ENCODE measurements at places on chromosomes 1 and 21.

- no peak for DNase-seq
Observed at GRCh38 chr21:18443085-18443484, 39.5 kb upstream of the TMPRSS15 start.

- no peak for DNase-seq
Observed at GRCh38 chr1:48773133-48773532, 3.6 kb downstream of the BEND5 start.

- DNase-seq: peak; percentile 77
Observed at GRCh38 chr1:229420765-229421164, 13.1 kb downstream of the ACTA1 start.

- DNase-seq: no peak
Observed at GRCh38 chr21:25581582-25581981, 25.7 kb downstream of the MRPL39 start.

DNA sequence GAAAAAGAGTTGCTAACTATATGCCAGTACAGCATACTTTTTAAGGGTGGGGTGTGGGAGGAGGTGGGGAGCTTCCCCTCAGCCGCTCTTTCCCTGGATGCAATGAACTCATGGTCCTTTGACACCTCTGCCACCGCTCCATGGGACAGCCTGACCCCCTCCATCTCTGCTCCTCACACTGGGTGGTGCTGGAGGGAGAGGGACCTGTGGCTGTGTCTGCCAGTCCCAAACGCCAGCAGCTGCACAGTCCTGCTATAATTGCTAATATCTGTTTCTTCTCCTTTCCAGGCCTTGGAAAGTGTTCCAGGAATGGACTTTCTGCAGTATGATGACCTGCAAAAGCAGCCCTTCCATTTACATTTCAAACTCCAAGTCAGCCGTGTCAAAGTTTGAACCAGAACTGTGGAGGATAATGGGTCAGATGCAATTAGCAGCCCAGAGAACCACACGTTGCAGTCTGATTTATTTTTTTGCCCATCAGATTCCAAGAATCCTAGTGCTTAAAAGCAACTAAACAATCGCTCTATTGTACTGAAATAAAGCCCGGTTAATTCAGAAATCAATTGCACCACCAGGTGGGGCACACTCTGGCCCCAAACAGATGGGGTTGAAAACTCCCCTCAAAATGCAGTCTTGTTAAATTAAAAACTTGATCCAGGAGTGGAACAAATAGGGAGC lies 160.7 kb upstream of the LMO4 start:
- no peak for DNase-seq

DNA sequence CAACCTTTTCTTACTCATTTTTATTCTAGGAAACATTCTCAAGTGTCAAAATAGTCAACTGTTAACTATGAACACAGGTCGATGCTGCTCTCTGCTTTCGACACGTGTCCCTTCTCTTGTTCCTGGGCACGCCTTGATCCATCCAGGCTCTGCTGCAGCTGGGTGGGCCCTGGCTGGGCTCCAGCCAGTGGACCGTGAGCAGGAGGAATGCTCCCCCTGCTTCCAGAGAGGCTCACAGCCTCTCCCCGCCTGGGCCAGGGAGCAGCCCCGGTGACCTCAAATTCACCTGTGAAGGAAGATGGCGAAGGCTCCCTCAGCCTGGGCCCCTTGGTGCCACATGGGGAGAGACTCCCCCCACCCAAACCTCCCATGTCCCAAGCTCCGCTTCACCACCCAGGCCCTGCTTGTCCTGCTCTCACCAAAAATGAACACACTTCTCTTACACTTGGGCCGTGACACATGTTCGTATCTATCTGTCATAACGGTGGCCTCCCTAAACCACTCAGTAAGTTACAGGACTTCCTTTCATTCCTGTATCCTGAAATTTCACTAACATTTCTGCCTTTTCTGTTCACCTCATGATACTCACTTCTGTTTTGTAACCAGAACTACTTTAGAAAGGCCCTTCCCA lies 24.6 kb upstream of the ADARB1 start:
- no peak for DNase-seq

- no peak for DNase-seq
Observed at GRCh38 chr1:165674599-165674998, 23.8 kb downstream of the ALDH9A1 start.

DNA sequence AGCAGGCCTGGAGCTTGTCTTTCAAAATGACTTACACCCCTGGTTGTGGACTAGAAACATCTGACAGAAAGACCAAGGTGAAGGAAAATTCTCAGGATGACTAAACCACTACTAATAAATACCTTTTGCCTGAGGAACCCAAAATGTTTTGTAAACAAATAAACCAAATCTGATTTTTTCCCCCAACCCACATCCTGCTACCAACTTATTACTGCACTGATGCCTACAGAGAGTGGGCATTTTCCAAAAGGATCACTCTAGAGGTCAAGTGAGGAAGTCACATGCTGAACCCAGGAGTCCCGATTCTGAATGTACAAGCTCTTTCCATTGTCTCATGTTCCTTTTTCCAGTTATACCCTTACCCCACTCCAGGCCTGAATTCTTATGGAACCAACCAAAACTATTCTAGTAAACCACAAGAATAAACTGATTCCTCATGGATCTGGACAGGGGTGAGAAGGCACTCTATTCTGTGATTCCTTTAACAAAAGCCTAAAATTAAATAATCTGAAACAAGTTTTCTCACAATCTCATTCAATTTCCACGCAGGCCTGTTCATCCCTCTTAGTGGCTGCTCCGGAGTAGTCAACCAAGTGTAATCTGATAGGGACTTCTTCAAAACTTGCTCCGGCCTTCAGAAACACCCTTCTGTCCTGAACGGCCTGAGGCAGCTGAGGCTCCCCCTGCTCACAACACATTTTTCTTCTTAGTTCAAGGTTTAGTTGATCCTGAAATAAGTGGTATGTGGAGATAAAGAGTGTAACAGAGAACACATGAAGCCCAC lies 1.4 kb downstream of the PI4KB start:
- no peak for DNase-seq

DNA sequence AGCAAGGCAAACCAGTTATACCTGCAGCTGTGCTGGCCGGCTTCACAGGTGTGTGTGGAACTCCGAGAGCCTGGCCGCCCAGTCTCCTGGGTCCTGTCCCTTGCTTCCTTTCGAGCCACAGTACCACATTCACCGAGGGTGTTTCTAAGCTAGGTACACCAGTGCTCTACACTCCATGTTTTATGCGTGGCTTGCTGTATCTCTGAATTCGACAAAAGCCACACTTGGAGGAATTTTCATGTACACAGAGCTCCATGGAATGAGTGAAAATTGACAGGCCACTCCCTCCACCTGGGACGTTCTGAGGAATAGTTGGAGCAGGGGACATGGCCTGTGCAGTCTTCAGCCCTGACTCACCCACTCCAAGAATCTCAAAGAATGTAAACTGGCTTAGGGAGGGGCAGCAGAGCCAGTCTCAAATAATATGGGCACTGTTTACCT lies 14.0 kb downstream of the ETS2 start:
- no peak for DNase-seq

- DNase-seq: no peak
Observed at GRCh38 chr1:109822749-109823542, 59.2 kb upstream of the EPS8L3 start.

DNA sequence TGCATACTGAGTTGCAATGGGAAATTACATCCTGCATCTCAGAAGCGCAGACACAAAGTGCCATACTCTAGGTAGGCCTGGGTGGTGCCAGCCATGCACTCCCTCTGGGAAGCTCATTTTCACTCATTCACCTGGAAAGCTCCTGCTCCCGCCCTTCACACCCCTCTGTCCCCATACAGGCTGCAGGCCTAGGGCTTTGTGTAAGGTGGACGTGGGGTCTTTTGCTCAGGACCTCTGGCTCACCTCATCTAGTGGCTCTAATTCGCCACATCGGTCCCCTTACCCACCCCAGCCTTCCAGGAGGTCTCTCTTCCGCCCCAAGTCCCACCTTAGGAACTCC lies 751 bp downstream of the MRPS15 start:
- DNase-seq: peak; percentile 52

- DNase-seq: no peak
Observed at GRCh38 chr1:3429320-3429719, 25.1 kb upstream of the ARHGEF16 start.

- DNase-seq: no peak
Observed at GRCh38 chr1:41633764-41634163, 149.3 kb upstream of the EDN2 start.

DNA sequence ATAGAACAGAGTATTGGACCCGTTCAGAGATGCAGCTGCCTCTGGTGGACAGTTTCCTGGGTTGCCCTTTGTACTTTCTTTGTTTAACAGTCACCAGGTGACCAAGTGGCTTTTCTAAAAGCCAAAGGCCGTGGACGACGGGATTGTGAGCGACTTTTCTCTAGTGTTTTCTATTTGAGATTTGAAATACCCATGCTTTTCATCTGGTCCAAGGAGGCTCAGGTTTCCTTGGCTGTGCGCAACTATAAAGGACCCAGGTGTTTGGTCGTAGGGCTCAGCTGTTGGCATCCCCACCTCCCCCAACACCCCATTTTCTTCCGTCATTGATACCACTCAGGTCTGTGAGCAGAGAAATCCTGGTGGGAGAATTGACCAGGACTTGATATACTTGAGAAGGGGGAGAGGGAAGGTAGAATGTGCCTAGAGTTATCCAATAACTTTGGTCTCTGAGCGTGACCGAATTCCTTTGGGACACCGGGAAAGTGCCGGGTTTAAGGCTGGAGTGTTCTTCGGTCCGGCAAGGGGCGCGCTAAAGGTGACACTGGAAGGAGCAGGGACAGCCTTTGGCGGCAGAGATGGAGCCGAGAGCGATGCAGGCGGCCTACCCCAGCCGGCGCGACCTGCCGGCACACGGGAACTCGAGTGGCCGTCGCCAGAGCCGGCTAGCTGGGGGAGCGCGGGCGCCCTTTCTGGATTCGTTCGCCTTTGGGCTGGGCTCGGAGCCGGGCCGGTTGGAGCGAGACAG lies 83.4 kb upstream of the BMP8A start:
- peak; percentile 86 for DNase-seq

DNA sequence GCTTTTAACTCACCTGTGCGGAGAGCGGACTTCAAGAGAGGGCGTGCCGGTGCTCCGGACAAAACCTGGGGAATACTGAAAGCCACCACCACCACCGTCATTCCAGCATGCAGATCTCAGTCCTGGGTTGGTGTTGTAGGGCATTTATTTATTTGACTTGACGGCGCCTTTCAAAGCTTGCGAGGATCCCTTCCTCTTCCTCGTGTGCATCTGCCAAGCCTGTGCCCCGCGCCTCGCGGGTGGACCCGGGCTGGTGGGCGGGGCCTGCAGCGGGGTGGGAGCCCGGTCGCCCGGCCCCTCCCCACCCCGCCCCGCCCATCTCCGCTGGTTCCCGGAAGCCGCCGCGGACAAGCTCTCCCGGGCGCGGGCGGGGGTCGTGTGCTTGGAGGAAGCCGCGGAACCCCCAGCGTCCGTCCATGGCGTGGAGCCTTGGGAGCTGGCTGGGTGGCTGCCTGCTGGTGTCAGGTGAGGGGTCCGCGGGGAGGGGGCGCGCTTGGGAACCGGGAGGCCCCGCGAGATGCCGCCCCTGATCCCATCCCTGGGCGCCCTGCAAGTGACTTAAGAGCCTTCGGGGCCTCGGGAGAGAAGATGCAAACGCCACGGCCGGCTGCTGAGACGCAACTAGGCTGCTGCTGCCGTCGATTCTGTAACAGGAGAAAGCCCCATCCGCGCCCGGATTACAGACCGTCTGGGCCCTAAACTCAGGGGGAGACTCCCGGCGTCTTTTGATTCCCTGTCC lies at the start of gene IL10RB:
Gene IL10RB (plus strand): TSS at position 318 of the 739 bp plus-strand sequence. CDS start 99 bp downstream, at position 417.
- DNase-seq: peak; percentile 83

GRCh38 chr1:62637392-62638105 lies 40.2 kb downstream of the ANGPTL3 start:
- DNase-seq: no peak

DNA sequence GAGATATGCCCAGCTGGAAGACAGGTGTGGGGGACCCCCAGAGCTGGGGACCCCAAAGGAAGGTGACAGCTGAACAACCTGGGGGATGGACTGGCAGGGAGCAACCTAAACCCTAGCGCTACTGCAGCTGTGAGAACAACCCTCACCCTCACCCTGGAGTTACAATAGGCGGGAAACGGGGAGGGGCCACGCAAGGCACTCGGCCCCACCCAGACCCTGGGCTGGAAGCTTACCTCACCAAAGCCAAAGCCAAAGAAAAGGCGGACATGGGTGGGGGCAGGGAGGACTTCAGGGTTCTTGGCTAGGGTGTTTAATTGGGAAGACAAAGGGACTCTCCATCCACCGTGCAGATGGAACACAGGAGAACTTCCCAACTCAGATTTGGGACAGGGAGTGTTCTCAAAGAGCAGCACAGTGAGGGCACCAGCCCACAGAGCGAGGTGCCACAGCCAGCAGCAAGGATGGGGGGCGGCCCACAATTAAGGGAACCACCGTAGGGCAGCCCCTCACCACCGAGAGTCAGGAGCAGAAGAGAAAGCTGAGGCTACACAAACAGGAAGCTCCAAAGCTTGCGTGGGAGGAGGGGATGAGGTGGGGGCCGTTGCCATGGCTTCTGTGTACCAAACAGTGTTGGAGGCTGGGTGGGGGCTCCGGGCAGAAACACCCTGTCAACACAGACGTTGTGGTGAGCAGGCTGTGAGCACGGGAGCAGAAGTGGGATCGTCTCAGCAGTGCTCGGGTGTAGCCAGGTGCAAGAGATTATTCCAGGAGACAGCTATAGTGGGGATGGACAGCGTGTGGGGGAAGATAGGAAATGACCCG lies 1.9 kb downstream of the TAGLN2 start:
- DNase-seq: peak; percentile 86

GRCh38 chr1:58883888-58884482 lies 100.1 kb upstream of the JUN start:
- peak; percentile 72 for DNase-seq

GRCh38 chr21:26732432-26733221 lies 112.6 kb downstream of the ADAMTS1 start:
- DNase-seq: peak; percentile 49

GRCh38 chr1:232489256-232489655 lies 140.7 kb downstream of the SIPA1L2 start:
- DNase-seq: no peak

DNA sequence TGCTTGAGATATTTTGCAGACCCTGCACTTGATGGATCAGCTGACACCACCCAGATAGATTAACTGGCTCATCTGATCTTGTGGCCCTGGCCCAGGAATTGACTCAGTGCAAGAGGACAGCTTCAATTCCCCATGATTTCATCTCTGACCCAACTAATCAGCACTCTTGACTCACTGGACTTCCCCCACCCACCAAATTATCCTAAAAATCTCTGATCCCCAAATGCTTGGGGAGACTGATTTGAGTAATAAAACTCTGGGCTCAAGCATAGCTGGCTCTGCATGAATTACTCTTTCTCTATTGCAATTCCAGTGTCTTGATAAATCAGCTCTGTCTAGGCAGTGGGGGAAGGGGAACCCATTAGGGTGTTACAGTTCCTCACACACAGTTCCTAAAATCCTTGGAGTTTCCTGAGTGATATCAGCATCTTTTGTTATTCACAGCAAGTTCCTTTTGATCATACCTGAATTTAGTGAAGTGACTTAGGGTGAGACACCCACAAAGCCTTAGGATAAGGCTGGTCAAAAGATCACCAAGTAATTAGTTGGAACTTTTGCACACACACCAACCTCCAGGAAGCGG lies 104.2 kb downstream of the COP1 start:
- DNase-seq: no peak

DNA sequence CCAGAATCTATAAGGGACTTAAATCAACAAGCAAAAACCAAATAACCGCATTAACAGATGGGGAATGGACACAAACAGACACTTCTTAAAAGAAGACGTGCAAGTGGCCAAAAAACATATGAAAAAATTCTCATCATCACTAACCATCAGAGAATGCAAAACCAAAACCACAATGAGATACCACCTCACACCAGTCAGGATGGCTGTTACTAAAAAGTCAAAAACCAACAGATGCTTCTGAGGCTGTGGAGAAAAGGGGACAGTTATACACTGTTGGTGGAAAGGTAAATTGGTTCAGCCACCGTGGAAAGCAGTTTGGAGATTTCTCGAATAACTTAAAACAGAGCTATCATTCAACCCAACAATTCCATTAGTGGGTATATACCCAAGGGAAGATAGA lies 124.9 kb upstream of the OLIG2 start:
- no peak for DNase-seq
